ENCODE measurements at places on chromosomes 3 and 15.

- no peak for DNase-seq
Measured at GRCh38 chr15:26083896-26084295, 220.8 kb upstream of the ATP10A start.

DNA sequence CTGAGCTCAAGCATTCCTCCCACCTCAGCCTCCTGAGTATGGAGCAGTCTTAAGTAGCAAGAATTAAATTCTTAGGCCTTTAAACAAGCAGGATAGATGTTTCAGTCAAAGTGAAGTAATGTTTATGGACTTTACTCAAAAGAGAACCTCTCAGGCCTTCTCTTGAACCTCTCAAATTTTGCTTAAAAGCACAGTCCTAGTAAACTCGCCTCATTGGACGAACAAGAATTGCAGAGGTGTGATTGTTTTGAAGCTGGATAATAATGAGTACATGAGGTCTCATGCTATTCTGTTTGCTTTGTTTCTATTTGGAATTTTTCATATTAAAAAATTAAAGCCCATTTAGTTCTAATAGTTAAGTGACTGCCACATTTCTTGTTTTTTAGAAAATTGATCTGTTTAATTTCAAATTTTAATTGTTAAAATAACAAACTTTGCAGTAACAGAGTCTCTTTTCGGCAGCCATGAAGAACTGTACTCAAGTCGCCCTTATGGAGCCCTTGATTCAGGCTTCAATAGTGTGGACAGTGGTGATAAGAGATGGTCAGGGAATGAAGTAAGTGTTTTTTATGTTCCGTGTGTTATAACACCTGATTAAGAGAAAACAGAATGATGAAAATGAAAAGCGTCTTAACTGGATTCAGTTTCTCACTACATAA, 39.4 kb downstream of the LRCH3 start:
- no peak for DNase-seq

DNA sequence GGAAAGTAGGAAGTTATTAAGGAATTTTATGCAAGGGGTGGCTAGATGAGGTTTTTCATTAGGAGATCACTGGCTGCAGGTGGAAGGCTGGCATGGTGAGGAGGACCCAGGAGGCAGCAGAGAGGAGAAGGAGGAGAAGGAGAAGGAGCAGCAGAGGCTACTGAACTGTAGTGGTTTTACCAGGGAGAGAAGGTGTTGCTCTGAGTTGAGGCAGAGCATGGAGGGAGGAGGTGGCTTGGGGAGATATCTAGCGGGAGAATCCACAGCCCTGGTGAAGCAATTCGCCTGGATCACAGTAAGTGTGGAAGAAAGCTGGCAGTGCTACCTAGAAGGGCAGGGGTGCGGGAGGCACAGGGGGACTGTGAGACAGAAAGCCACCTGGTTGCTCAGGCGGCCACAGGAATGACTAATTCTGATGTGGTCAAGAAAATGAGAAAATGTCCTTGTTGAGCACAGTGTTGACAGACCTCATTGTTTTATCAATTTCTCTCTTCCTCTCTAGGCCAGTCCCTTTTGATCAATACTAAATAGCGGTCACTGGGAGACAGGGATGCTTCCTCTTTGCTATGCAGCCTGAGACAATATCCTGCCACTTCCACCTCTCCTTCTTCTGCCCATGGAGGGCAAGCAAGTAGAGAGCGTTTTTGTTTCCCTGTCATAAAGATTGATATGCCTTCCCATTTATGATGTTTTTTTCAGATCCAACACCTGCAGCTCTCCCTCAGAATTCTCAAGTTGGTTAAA, 94.6 kb downstream of the EEFSEC start:
- no peak for DNase-seq

DNA sequence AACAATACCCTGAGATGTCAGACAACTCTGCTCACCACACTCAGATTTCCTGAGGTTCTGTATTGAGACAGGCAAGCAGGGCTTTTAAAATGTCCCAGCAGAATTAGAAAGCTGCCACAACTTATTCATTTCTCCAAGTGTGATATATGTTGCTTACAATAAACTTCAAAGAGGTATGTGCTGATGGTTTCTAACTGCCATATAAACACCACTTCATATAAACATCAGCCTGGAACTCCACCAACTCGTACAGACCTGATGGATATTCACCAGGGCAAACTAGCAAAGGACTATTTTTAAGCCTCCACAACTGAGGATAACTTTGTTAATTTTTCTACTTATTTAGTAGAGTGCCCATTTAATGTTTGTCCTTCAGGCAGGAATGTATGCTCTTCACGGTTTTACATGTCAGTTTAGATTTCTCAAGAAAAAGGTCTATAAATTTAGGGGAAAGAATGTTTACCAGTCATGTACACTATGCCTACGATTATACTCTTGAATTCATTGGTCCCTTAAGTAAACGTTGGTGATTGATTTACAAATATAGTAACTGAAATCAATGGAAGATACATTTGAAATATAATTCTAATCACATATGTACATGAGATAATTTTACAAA, 109.6 kb upstream of the ABI3BP start:
- no peak for DNase-seq

DNA sequence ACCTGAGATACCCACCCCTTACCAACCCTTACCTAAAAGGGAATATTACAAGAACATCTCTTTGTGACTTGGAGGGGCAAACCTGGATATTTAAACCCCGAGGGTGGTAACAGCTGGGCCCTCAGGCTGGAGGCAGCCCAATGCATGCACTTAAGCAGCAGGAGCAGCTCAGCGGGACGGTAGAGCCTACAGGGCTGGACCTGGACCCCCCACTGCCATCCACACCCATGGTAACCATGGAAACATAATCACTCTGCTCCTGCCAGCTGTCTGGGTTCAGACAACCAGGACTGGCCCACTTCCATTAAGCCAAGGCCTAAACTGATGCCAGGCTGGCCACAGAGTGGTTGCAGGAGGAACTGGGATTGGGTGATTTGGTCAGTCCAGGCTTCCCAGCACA, 52.8 kb downstream of the ETFA start:
- DNase-seq = peak; percentile 38

DNA sequence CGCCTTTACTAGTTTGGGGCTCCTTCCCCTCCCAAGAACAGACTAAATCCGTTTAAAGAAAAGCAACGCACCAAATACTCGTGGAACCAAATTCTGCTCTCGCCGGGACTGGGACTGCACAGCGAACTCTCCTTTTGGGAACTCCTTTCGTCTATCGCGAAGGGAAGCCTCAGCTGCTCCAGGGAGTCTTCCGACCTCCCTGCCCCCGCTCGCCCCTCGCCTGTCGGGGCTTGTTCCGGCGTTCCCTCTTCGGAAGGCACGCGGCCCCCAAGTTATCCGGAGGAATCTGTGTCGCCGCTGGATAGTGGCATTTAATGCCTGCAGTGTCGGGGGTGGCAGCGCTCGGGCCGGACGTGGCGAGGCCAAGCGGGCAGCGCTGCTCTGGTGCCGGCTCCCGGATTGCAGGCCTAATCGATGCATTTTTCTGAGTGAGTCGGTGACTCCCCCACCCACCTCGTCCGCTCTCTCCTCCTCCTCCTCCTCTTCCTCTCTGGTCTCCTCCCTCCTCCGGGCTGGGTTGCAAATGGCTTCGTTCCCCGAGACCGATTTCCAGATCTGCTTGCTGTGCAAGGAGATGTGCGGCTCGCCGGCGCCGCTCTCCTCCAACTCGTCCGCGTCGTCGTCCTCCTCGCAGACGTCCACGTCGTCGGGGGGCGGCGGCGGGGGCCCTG, at the start of gene TRIM71:
Gene TRIM71 (plus strand): TSS at position 440 of the 671 bp plus-strand sequence. CDS start 84 bp downstream, at position 524.
- DNase-seq = peak; percentile 70

- DNase-seq = peak; percentile 69
Measured at GRCh38 chr15:74406992-74407705, 26.6 kb downstream of the SEMA7A start.

GRCh38 chr15:78977591-78978347, 32.9 kb upstream of the CTSH start:
- no peak for DNase-seq

- no peak for DNase-seq
Measured at GRCh38 chr3:149523512-149524299, 49.2 kb downstream of the TM4SF4 start.

GRCh38 chr15:41691471-41691870, 31.3 kb downstream of the MGA start:
- DNase-seq = no peak

DNA sequence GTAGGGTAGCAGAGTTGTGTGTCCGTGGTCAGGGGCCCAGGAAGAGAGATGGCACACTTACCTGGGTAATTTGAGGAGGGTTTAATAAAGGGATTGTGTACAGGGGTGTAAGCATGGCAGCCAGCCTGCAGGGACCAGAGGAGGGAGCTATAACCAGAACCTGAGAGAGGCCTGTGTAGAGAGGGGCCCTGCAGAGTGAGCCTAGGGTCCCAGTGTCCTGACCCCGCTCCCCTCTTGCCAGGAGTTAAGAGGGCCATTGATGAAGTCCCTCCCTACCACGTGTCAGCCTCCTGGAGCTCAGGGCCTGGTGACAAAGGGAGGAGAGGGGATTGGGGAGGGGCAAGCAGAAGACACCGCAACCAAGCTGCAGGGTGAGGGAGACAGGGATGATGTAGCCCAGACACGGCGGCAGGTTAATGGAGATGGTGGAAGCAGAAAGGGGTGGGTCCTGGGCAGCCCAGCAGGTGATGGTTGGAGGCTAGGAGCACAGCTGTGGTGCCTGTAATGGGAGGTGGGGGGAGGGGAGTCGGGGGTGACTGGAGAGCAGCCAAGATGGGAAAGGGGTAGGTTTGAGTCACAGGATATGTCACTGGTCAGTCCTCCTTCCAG, 165.4 kb upstream of the TOPAZ1 start:
- DNase-seq = peak; percentile 59

DNA sequence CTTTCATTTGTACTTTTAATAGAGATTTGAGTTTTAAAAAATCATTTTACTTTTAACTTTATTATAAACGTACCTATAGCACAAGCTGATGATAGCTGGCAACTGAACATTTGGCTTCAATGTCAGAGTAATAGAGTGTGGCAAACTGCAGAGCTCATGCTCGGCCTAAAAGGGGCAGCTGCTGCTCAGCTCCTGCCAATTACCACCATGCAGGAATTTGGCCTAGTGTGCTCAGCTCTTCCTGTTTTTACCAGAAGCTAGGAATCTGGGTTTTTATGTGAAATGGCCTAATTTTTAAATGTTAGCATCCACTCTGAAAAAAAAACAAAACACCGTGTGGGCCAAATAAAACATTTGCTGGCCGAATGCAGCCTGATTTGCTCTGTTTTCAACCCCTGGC, 1.8 kb downstream of the IFT122 start:
- DNase-seq = no peak

GRCh38 chr15:75759416-75760130, 46.9 kb upstream of the CSPG4 start:
- no peak for DNase-seq

DNA sequence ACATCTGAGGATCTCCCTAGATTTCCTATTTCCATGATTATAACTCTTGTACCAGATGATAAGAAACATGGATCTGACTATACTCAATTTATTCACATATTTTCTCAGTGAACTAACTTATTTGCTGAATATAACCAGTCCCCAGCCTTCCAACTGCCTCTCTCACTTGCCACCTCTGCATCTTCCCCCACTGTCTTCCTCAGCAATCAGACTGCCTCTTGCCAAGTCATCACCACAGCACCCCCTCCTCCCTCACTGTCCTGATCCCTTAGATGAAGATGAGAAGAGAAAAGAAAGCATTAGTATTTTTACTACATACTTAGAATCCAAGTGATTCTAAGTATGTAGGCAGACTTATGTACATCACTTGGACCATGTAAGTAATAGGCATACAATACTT, 71.9 kb downstream of the GTPBP8 start:
- no peak for DNase-seq

GRCh38 chr3:184377882-184378445, at the start of gene THPO:
TSS of gene THPO (minus strand) at chr3:184378207. CDS start at chr3:184376259, 1,948 bp downstream.
- peak; percentile 70 for DNase-seq

- no peak for DNase-seq
Measured at GRCh38 chr3:101879623-101880284, 30.4 kb downstream of the NFKBIZ start.

- no peak for DNase-seq
Measured at GRCh38 chr3:20066850-20067617, 26.8 kb downstream of the KAT2B start.

DNA sequence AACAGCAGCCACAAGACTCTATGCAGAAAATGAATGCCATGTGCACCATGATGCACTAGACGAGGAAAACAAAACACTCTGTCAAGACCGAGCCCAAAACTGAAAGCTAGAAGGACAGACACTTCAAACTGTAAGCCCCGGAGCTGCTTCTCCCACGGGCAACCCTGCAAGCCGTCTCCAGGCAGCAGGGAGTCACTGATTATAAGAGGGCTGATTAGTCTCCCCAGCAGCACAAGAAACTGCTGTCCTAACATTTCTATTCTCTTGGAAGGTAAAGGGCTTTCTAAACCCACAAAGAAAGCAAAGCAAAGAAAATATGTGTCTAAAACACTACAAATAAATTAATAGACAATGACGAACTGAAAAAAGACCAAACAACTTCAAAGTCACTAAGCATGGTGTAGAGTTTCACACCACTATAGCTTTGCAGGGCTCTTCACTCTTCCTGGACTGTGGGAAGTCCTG, 15.5 kb downstream of the TBC1D2B start:
- no peak for DNase-seq

DNA sequence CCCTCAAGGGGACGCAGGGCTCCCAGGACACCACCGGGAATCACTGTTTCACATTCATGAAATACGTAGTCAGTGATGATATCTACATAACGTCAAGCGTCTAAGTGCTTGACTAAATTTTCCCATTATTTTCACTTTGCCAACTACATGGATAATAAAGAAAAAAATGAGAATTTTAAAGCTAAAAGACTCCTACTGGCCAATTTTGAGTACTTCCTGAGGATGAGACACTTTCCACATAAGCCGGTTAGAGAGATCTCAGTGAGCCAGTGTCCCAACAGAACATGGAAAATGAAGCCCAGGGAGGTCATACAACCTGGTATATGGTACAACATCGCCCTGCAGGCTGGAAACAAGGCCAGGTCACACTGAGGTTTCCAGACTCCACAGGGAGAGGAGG, 928.1 kb downstream of the FHIT start:
- DNase-seq = peak; percentile 52

DNA sequence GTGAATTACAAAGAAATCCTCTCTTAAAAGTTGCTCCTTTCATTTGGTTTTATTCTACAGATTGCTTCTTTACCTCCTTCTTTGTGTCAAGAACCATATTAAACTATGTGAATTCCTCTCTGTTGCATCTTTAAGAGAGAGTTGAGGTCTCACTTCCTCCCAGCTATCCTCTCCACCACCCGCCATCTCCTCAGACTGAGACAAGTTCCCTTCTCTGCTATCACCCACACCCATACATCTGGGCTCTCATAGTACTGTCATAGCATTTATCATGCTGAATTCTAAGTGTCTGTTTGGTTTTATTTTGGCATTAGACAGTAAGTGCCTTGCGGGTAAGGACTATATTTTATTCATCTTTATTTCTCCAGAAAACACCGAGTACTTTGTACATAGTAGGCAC, 54.2 kb downstream of the B3GALNT1 start:
- no peak for DNase-seq

- no peak for DNase-seq
Measured at GRCh38 chr3:175447521-175447920, 588.4 kb downstream of the NAALADL2 start.

- DNase-seq = no peak
Measured at GRCh38 chr15:52436981-52437380, 91.7 kb downstream of the MYO5A start.

- no peak for DNase-seq
Measured at GRCh38 chr3:175358935-175359334, 499.8 kb downstream of the NAALADL2 start.

GRCh38 chr3:122977746-122978466, 49.7 kb downstream of the SEMA5B start:
- DNase-seq = peak; percentile 83

Measured in endodermal cell (in vitro differentiated cells).